ENCODE measurements at places on chromosomes 7 and 10.

GRCh38 chr10:102492983-102493382, 9.5 kb downstream of the ACTR1A start:
- DNase-seq, result no peak

- DNase-seq, result no peak
Measured at GRCh38 chr10:86687750-86688149, 19.4 kb downstream of the LDB3 start.

DNA sequence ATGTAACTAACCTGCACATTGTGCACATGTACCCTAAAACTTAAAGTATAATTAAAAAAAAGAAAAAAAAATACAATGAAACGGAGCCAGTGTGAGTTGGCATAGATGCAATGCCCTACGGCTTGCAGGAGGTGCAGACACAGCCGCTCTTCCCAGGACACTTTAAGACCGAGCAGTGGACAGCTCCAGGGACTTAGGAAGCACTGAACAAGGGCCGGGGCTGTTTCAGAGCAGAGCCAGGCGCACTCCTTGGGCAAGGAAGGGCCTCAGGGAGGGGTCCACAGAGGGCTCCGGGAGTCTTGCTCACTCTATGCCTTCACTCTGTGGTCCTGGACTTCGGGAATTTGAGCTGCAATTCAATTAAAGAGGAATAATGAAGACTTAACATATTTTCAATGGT, 355.3 kb downstream of the TCERG1L start:
- no peak for DNase-seq

DNA sequence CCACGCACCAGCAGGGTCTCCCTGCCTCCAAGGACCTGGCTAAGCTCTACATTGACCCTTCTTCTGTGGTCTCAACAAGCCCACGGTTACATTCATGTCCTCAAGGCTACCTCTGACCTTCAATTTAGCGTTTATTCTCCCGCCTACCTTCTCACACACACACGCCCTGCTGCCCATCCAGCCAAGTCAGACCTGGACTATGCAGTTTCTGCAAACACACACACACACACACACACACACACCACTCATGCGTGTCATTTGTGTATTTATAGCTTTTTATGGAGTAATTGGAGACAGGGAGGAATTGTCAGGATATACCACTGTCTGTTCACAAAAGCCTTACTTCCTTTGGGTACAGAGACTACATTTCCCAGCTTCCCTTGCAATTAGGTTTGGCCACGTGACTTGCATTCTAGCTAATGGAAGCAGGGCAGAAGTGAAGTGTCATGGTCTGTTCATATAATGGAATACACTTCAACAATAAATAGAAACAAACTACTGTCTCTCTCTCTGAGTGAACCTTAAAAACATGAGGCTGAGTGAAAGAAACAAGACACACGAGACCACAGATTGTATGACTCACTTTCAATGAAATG, 53.8 kb upstream of the CPXM2 start:
- no peak for DNase-seq

DNA sequence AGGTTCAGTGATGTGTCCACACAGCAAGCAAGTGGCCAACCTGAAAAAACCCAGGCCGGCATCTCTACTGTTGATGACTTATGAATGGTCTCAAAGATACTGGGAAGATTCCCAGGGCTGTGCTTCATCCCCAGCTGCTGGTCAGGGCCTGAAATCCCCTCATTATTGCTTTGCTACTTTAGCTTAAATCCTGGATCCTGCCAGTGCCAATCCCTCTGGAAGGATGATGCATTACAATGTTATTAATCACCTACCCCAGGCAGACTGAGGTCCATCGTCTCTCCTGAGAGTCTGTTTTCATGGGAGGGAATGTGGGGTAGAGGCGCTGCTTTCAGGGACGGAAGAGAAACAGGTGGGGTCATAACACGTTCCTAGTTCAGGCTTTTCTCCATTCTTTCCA, 371.6 kb downstream of the RPS24 start:
- no peak for DNase-seq

DNA sequence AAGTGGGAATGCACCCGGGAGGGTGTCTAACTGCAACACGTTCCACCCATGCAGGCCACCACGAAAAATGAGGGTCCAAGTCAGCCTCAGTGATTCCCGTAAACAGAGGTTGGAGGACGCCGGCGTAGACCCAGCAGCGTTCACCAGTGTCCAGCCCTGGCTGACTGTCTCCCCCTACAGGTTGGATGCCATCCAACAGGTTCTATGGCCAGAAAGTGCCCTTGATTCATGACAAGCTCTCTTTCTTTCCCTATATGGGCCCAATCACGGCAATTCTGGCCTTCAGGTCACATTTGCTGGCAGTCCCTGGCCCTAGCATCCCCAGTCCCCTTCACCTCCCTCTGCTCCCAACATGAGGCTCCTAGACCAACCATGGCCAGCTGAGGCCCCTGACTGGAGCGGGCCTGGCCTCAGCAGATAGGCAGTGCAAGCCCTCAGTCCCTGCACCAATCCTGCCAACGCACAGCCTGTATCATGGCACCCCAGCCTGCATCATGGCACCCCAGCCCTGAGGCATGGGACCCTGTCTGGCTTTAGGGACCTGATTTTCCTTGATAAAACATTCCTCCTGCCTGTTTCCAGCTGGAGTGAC, 227.4 kb downstream of the GRID1 start:
- no peak for DNase-seq

- DNase-seq, result no peak
Measured at GRCh38 chr10:32959006-32959920, 1.2 kb upstream of the ITGB1 start.

- DNase-seq, result no peak
Measured at GRCh38 chr10:71705582-71705981, 14.0 kb downstream of the C10orf105 start.

- DNase-seq, result no peak
Measured at GRCh38 chr10:76649723-76650127, 987.9 kb downstream of the KCNMA1 start.

DNA sequence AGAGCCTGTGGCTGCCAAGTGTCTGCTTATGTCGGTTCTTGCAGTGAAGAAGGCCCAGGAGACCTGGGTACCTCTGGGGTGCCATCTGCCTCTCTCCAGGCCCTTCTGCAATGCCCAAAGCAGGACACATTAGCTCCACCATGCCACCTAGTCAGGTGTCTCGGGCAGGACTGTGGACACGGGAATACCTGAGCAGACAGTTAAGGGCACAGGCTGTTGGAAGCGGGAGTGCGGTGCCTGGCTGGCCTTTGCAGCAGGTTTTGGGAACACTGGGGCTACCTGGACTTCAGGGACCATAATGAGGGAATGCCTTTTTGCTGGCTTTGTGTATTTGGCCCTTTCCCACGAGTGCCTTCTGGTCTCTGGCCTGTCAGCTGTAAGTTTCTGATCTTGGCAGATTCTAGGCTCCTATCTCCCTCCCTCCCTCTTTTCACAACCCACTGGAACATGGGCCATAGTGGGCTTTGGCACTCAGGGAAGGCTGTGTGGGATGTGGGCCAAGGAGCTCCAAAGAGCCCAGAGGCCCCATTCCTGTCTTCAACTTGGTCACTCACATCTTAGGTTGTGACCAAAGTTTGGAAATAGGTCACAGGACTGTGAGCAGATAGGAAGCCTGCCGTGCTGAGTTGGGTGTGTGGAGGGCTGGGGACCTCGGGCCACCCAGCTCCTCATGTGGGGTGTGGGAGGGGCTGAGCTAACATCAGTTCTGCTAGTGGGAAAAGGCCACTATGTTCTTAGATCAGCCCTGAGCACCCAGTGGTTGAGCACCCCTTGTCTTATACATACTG, 41.5 kb upstream of the CXCL12 start:
- no peak for DNase-seq

DNA sequence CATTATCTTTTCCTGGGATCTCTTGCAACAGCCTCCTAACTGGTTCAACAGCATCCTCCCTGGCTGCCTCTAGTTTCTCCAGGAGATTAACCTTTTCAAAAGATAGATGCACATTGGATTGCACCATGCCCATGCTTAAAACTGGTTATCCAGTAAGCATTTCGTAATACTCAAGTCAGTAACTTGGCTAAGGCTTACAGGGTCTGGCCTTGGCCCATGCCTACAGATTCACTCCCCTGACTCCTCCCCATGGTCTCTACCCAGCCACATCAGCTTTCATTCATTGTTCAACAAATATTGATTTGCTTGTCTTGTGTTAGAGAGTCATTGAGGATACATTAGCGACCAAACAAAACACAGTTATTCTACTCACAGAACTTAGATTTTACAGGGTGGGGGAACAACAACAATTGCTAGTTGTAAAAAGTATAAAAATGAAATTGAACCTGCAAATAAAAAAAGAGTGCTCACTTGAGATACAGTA, 1.8 kb upstream of the KIF20B start:
- no peak for DNase-seq

DNA sequence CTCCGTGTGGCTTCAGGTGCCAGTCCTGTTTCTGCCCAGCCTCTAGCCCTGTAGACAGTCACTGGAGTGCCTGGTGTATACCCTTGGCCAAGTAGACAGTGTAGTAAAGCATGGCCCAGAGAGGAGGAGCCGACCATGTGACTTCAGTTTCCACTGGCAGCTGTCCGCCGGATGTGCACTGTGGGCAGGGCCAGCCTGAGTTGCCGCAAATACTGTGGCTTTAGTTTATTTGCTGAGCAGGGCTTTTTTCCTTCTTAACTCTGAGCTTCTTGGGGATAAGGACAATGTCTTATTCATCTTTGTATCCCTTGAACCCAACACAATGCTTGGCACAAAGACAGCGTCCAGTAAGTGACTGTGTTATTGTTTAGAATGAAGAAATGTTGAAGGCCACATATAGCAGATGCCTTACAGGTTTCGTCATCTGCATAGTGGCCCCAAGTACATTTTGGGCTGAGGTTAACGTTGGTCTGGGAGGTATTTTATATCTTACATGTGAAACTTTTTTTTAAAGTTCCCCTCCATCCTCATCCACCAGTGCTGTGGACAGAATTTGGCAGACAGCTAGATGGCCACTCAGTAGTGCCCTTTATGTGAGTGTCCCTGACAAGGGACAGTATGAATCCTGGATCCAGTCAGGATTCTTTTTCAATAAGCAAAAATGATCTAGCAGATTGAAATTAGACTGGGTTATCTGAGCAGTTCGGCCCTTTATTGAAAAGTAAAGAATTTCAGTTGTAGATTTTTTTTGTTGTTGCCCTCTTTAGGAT, 40.6 kb downstream of the CYP17A1 start:
- DNase-seq, result no peak

Measured in NCI-H748 treated with DMSO at 0.1 percent for 48 hours (cell line).